IPS DF 6.9 (cell line): ENCODE measurements at places on chromosomes 1 and 21.

DNA sequence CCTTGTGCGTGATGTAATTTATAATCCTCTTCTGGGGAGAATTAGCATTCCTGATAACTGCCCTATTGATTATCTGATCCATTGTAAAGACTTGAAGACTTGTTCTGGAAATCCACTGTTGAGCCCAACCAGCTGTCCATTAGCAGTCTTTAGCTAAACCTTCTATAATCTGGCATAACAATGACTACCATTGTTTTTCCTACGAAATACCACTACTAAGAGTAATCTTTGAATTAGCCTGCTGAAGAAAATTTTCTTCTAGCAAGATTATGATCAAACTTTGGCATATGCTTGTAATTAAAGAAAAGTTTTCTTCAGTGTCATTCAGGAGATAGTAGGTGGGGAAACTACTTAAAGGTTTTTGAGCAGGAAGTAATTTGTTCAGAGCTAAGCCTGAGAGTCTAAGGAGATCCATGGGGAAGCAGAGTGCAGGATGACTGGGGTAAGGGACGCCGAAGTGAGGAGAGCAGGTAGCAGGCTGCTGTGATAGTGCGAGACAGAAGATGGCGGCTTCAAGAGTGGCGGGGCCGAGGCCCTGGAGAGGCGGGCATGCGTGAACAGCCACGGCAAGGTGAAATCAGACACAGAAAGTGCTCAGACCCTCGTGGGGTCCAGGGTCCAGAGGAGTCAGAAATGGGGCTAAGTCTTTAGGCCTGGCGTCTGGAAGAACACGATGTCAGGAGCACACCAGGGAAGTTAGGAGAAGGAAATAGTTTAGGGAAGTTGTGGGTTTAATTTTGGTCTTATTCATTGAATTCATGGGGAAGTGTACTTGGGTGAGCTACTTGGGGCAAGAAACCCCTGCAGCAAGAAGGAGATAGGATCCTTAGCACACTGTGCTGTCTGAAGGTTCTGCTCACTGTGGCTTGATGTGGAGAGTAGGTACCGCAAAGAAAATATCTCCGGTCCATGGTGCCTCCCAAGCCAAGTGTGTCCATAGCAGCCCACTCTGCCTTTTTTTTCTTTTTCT, 112.6 kb upstream of the ADAR start:
- no peak for DNase-seq

DNA sequence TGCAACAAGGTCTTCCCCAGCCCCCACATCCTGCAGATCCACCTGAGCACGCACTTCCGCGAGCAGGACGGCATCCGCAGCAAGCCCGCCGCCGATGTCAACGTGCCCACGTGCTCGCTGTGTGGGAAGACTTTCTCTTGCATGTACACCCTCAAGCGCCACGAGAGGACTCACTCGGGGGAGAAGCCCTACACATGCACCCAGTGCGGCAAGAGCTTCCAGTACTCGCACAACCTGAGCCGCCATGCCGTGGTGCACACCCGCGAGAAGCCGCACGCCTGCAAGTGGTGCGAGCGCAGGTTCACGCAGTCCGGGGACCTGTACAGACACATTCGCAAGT, 3.8 kb downstream of the ZBTB18 start:
- no peak for DNase-seq

DNA sequence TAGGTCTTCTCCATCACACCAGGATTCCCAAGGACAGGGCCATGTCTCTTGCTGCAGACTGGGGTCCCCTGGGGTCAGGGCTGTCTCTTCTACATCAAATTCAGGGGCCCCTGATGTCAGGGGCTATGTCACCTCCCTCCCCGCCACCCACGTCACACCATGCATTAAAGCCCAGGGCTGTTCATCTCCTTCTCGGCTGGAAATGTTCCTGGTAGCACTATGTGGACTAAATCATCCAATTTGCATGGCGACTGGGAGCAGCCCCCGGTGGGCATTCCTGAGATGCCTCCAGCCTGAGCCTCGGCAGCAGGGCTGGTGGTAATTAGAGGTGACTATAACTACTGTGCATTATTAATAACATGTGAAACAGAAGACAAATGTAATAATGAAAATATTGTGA, 151.7 kb upstream of the HMGB4 start:
- no peak for DNase-seq

DNA sequence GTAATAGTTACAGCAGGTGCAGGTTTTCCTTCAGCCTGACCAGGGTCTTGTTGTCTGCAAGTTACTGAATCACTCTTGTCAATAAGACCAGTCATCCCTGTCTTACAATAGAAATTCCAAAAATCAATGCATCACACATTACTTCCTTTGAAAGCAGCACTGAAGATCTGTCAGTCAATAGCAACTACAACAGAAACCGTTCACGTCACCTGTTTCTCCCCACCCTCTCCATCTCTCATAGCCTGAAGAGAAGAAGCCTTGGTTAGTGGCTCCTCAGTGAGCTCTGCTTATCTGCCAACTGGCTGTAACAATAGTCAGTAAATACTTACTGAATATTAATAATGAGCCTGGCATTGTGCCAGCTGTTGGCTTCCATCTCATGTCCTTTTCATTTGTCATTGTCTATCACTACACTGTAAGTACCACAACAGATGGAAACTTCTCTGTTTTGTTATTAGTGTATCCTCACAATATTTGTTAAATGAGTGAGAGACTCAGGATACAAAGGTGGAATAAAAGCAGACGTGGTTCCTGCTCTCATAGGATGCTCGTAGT, 195.2 kb downstream of the S1PR1 start:
- no peak for DNase-seq

DNA sequence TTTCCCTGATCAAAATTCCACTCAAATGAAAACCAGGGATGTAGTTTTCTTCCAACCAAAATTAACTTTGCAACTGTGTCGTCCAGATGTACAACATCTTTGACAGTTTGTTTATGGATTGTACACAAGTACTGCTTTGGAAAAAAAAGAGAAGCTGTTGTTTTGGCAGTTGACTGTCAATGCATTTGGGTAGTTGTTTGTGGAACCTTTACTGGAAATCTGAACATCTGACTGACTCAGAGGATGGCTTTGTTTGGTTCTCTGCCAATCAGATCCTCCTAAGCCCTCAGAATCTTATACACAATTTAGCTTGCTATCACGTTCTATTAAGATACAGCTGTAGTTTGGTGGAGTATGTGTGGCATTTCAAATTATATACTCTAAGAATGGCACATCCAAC, 195.0 kb downstream of the KCNK2 start:
- no peak for DNase-seq

- DNase-seq, result no peak
Observed at GRCh38 chr1:41245659-41246058, 3.6 kb upstream of the SCMH1 start.

GRCh38 chr1:230216896-230217295, 149.9 kb downstream of the GALNT2 start:
- no peak for DNase-seq

GRCh38 chr1:94702442-94702815, 117.7 kb upstream of the SLC44A3 start:
- no peak for DNase-seq

DNA sequence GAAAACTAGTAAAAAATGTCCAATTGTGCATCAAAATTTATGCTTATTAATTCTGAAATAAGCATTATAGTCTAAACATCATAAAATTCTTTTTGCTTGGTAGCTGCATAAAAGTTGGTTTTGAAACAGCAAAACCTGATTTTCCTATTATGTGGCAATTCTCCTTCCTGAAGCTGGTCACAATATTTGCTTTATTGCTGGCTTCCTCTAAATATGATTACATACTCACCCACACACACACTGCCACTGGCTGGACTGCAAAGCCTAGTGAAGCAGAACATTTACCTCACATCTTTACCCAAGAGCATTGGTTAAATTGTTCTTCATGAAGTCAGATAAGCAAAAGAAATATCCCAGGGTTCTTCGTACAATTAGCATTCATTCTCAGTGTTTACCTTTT, 103.0 kb downstream of the NR5A2 start:
- no peak for DNase-seq

GRCh38 chr1:209805341-209805781, 581 bp downstream of the IRF6 start:
- DNase-seq, result no peak
